ENCODE measurements at places on chromosomes 2 and 18.

- DNase-seq, result no peak
Observed at GRCh38 chr2:165074884-165075283, 119.6 kb upstream of the SLC38A11 start.

DNA sequence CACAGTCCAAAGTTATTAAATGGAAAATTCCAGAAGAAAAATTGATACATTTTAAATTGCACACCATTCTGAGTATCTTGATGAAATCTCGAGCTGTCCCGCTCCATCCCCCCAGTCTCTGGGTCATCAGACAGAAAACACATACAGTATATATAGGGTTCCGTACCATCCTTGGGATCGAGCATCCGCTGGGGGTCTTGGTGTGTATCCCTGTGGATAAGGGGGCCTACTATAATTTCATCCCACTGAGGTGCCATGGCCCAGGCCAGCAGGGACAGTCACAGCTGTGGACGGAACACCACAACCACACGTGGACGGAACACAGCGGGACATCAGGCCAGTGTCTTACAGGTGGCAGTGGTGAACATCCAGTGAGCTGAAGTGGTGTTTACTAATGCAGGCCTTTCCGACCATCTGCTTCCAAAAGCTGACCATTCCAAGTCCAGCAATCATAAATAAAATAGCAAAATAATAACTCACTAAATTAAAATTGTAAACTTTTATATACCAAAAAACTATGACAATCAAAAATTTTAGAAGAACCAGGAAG lies 14.0 kb downstream of the TWIST2 start:
- DNase-seq, result no peak

DNA sequence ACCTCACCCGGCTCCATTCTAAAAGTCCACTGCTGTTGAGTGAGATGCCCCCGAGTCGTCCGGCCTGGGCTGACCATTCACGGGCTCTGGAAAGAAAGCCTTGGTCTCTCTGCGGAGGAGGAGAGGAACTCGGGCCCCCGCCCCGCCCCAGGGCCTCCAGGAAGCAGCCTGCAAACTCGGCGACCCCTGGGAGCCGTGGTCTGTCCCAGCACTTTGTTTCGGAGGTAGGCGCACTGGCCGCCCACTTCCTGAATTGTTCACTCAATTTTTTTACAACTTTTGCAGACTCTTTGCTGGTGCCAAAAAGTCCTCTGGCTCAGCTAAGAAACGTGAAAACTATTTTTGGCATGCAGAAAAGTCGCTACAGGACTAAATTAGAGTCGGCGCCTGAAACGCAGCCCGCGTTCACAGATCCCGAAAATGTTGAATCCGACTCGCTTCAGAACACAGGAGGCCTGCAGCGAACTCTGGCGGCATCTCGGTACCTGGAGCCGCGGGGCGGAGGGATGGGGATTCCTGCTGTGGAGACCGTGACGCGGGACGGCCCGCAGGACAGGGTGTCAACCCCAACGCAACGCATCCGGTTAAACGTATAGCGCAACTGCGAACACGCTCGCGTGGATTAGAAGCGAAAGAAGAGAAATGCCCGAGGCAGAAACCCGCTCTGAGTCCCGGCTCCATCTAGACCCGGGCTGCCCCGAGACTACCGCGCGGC lies 1.5 kb downstream of the PXDN start:
- peak; percentile 53 for DNase-seq

DNA sequence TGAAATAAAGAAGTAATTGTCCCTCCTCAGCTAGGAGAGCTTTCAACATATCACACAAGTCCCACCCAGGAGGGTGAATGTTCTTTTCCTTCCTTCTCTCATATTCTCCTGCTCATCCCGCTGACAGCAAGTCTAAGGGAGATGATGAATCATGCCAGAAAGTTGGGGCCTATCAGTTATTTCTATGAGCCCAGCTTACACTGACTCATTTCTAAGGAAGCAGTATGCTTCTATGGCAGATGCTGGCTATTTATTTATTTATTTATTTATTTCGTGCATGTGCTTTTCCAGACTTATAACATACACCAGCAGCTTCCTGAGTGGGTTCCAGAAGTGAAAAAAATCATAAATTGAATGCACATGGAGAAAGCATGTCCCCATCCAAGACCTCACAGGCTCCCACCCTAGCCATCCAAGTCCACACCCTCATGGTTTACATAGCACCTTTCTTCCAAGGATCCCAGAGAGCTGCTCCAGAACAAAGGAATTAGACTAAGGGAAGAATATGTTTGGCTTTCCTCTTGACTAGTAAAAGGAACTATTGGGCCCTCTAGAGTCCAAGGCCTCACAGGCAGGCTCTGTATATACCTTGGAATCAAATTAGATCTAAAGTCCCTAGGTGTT lies 1074.2 kb upstream of the ZEB2 start:
- no peak for DNase-seq

GRCh38 chr2:27149570-27150405 lies 984 bp downstream of the TCF23 start:
- no peak for DNase-seq

- DNase-seq, result no peak
Observed at GRCh38 chr2:23823863-23824262, 103.1 kb downstream of the ATAD2B start.

- DNase-seq, result no peak
Observed at GRCh38 chr2:166017208-166017607, 63.6 kb upstream of the TTC21B start.

DNA sequence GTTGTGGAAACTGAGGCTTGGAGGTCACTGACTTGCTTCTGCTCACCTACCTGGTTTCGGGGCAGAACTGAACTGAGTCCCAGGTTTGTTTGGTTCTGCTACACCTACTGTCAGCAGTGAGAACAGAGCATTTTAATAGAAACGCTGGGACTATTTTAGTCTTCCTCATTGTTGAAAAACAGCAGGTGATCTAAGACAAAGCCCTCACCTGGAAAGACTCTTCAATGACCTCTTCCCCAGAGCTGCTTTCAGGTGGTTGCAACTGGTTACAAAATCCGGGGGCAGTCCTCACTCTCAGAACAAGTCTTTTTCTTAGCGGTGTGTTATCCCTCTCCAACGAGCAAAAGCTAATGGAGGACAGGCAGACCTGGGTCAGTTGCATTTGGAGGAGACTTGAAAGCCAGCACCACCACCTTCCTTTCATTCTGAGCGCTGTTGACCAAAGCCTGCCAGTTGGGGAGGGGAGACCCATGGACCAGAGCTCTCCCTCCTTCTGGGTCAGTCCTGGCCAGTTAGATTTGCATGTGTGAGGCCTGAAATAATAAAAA lies 217.0 kb downstream of the NCK2 start:
- DNase-seq, result no peak

GRCh38 chr2:201807452-201807999 lies 1.2 kb downstream of the CDK15 start:
- no peak for DNase-seq

DNA sequence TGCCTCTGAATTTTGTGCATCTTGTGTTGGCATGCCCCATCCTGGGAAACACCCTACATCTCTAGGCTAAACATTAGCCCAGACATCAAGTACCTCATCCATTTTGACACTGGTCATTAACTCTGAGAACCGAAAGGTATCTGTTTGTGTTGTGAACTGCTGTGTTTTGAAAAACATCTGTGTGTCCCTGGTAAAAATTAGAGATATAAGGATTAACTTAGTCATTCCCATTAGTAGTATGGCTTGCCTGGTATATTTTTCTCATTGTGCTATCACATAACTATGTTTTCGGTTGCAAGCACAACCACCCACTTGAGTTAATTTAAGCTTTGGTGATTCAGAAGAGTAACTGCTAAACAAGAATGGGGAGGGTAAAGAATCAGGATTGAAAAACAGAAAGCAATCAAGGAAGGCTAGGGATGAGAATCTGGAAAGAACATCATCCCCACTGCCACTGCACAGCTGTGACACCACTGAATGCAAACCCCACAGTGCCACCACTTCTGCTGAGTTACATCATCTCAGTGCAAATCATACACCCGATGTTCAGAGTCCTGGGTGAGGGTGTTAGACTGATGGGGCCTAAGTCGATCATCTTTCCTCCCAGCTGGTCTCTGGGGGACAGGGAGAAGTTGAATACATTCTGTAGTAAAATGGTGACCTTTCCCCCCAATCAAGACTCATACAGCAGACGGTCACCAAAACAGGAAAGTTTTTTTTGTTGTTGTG lies 234.0 kb downstream of the EPHA4 start:
- no peak for DNase-seq

DNA sequence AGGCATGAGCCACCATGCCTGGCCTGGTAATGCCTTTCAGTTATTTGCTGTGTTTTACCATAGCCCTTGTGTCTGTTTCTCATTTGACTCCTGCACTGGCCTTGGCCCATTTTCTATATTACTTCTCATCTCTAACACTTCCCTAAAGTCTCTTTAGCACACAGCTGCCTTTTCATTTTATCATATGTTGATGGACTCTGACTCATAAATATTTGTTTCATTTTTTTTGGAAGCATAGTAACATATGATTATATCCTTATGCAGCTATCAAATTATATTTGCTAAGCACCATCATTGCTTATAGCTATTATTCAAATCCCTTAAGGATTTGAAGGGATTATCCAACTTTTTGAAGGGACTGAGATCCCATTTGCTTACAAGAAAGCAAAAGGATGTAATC lies 320.3 kb downstream of the GPD2 start:
- no peak for DNase-seq

DNA sequence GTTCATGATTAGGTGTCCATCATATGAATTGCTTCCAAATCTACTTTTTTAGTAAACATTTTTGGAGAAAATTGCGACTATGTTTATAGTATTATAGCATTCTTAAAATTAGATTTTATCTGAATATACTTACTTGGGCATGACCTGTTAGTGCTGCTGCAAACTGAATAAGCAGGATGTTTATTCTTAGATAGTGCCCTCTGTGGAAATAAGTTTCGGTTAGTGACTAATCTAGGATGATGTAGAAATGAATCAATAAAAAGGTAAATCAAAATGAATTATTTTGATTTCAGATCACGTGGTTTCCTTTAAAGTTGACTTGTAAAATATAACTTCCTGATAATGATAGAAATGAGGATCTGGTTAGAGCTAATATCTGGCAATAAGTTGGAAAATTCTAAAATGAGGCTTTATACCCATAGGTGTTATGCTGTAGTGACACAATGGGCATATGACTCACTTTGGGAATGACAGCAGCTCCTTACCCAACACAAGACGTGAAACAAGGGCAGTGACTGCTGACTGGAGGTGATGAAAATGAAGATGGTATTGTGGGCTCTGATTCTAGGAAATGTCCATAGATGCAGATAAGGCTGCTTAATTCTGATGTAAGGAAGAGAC lies 165.8 kb upstream of the TCF4 start:
- no peak for DNase-seq

DNA sequence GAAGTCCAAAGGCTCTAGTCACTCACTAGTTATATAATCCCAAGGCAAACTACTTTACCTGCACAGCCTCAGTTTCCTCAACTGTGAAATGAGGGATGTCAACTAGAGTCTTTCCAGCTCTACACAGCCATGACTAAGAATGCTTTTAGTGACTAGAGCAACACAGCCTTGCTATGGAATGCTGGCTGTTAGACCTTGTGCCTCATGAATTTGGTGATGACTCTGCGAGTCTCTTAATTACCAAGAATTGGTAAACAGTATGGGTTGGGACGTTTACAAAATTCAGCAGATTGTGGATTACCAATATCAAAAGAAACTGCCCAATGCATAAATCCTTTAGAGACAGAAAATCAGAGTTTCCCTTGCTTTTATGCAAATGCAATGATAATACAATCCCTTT lies 163.7 kb downstream of the ASXL3 start:
- DNase-seq, result no peak

GRCh38 chr18:9995631-9996030 lies 81.8 kb downstream of the VAPA start:
- no peak for DNase-seq

DNA sequence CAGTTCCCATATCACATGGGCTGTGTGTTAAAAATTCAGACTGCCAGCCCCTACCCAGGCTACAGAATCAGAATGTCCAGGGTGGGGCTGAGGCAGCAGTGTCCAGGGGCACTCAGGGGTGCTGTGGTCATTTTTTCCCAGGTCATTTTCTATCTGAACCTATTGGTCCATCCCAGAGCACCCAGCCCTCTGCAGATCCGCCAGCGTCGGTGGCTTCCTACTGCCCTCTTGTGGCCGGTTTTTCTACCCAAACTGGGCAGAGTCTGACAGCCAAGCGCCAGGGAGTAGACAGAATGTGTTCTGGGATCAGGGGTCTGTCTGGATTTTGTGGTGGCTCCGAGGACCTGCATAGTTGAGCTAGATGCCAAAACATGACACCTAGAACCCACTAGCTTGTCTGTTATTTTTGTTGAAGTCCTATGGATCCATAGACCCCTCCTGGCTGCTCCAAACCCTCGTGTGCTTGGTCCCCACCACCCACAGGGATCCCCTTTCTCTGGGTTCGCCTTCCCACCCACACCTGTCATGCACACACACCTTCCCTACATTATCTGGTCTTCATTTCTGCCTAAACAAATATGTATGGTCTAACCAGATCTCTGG lies 34.1 kb upstream of the RMDN2 start:
- DNase-seq, result no peak

- no peak for DNase-seq
Observed at GRCh38 chr2:172288603-172289002, 138.8 kb upstream of the ITGA6 start.

DNA sequence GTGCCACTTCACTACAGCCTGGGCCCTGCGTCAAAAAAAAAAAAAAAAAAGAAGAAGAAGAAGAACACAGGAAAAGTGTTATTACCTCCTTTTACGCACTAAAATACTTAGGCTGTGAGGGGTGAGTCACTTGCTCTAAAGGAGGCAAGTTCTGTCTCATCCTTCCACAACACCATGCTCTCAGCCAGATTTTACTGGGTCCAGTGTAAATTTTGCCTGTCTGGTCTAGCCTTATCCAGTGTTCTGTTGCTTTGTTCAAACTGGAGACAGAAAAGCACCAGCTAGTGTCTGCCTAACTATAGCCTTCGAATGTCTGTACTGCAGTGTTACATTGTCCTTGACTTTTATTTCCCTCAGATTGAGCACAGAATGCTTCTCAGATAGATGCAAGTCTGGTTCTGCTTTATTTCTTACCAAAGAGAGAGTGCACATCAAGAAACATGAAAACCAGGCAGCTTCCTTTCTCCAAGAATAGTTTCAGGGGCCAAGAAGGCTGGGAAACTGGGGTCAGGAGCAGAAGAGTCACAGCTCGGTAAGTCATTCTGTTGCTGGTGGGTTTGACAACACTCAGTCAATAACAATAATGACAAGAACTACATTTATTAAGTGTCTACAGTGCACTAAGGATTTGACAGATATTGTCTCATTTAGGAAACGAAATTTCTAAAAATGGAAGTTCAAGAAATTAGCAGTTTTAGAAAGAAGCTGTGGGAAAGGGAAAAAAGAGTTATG lies 3.1 kb upstream of the MSGN1 start:
- no peak for DNase-seq

DNA sequence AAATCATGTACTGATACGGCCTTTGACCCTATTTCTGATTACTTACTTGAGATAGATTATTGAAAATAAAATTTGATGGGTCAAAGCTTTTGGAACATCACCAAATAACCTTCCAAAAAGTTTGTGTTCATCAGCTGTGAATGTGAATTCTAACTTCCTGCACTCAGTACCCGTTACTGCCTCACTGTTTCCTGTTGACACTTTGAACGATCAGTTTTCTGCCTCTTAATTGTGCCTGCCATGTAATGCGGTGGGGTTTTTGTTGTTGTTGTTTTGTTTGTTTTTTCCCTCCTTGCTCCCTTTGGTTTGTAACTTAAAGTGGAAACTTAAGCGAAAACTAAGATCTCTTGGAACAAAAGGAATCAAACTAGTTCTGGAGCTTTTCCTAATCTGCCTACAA lies 18.9 kb downstream of the ATG16L1 start:
- no peak for DNase-seq

Data from GM12891 (cell line).